ENCODE measurements at places on chromosomes 2 and 18.

DNA sequence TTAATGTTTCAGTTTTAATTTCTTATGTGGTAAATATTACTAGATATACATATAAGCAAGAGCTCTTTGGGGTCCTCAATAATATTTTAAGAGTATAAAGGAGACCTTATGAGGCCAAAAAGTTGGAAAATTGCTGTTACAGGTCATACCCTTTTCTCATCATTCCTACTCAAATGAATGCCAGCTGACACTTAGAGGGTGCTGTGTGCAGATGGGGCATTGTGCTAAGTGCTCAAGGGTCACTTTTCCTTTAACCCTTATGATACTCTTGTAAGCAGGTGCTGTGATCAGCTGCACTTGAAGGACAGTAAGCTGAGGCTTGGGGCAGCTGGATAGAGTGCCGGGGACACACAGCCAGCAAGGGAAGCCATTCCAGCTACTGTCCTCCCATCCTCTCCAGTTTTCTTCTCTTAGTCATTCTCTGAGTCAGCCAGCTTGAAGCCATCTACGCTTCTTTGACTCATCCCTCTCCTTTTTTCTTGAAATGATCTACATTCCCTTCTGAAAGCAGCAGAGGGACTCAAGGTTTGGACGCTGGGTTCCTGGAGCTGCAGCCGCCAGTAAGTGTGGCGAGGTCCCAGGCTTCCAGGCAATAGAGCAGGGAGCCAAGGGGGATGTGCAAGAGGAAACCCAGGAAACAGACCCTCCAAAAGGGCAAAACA is 42.0 kb upstream of the CREB1 start:
- no peak for DNase-seq

DNA sequence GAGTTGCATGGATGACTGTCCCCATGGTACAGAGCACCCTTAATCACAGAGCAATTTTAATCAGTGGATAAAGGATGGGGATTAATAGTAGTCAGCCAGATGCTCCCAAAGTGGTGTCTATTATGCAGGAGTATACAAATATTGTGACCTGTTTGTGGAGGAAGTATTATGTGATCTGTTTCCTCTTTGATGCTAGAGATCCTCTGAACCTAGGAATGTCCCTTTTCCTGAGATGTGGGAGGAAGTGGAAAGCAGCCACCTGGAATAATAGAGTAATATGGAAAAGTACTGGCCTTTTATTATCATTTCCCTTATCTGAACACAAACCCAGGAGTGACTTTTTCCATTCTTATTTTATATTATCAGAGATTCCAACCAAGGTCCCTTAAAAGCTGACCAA is 94.2 kb upstream of the EFEMP1 start:
- DNase-seq = no peak

DNA sequence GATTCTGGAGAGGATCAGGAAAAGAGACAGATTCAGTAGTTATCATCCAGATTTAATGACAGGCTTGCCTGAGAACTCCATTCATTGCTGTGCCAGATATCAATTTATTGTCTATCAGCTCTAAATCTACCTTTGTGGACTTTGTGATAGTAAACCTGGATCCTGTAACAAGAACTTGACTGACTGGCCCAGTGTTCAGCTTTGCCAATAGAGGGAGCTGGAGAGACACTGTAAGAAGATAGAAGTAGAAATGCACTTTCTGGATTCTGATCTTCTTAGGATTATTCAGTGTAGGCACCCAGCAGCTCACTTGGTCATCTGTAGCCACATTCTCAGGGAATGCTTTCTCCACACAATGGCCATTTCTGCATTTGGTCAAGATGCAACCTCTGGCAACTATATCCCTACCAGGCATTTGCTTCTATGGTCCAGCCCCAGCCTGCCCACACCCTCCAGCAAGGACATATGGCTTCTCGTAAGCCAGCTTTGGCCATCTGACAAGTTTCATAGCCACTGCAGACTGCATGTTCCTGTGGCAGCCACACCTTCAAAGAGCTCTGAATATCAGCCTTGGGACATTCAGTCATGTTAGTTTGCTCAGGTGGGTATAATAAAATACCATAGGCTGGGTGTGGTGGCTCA is 6.1 kb upstream of the SERPINB8 start:
- no peak for DNase-seq

DNA sequence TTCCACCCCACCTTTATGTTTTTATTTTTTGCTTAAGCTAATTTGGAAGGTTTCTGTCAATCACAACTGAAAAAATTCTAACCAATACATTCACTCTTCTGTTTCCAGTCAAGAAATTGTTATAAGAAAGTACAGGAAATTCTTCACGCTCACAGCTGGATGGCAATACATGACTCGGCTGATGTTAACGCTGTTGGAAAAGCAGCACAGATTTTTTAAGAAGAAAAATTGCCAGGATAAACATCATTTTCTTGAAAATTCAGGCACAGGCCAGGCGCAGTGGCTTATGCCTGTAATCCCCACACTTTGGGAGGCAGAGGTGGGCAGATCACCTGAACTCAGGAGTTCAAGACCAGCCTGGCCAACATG is 46.1 kb downstream of the STPG4 start:
- no peak for DNase-seq

- DNase-seq = no peak
These were observed 19.3 kb downstream of the GPR55 start for GRCh38 chr2:230905448-230906421.

DNA sequence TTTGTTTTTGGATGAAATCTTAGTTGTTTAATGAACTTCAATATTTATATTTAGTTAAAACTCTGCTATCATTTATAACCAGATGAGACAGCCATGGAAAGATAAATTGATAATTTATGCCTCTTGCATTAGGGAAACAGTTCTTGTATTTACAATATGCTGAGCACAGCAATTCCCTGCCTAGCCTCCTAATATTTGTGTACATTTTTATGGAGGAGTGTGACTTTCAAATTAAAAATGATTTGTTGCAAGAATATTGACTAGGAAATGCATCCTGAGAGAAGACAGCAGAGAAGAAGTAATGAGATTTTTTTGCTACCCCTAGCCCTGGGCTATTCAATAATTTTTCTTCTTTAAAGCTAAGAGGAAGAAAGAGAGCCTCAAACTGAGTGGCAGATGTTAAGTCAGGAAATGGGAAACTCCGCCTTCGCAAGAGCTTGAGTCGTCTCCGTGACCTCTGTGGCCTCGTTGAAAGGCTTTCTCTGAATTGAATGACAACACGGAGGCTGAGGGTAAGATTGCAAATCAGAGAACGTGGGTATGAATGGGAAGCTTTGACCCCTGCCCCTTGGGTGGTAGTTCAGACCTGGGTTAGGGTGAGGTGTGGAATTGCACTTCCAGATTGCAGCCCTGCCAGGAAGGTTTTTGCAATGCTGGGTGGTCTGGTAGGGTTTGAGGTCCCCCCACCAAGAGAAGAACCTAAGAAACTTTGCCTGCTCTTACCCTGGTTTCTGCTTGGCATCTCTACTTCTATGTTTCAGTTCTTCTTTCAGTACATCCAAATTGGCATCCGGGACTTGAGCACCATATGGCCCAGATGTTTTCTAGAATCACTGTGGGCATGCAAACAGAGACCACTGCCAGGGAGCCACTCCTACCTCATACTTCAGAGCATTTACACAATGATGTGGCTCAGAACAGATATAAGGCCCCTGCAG is 210.3 kb upstream of the RBMS1 start:
- no peak for DNase-seq

GRCh38 chr2:157747695-157748370 is 119.2 kb upstream of the ACVR1C start:
- no peak for DNase-seq

DNA sequence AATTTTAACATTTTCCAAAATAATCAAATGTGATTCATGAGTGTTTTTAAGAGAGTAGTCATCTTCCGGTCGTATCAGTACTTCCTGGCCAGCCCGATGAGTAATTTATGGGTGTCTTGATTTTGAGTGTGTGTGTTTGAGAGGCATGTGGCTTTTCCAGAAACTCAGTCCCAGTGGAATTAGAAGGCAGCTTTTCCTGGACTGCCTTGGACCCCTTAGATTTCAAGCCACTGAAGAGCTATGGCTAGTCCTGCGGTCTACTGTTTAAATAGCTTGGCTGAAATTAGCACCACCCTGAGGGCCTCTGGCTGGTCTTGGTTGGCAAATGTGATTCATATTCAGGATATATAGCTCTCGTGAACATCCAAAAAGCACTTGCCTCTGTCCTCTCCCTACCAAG is 59.4 kb downstream of the HK2 start:
- DNase-seq = no peak

DNA sequence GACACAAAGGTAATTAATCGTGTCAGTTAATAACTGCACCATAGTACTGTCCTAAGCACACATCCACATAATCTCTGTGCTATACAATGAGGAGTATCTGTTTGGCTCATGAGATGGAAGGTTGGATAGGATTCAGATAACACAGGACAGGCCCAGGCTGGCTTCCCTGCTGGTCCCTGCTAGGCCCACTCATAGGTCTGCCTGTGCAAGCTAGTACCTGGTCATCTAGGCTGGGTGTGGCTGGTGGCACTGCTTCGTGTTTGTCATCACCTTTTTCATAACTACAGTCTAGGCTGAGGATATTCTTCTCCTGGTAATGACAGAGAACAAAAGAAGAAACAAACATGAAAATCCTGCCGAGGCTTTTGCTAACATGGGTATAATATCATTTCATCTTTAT is 392.8 kb downstream of the TRIB2 start:
- no peak for DNase-seq

DNA sequence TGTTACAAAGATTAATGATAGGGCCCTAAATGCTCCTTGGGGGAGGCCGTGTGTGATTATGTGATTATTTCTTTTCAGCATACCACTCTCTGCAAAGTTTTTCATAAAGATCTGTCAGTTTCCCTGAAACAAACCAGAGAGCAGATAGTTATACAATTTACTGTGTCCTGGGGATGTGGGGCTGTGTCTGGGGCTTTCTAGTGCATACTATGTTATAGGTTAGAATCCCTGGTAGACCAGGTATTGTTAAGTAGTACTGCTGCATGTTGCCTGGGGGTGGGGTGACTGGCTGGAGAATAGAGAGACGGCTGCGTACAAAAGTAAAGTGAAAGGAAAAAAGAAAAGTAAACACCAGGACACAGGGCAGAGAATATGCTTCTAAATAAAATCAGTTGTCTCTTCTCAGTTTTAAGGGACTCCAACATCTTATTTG is 3.3 kb upstream of the CCBE1 start:
- no peak for DNase-seq

DNA sequence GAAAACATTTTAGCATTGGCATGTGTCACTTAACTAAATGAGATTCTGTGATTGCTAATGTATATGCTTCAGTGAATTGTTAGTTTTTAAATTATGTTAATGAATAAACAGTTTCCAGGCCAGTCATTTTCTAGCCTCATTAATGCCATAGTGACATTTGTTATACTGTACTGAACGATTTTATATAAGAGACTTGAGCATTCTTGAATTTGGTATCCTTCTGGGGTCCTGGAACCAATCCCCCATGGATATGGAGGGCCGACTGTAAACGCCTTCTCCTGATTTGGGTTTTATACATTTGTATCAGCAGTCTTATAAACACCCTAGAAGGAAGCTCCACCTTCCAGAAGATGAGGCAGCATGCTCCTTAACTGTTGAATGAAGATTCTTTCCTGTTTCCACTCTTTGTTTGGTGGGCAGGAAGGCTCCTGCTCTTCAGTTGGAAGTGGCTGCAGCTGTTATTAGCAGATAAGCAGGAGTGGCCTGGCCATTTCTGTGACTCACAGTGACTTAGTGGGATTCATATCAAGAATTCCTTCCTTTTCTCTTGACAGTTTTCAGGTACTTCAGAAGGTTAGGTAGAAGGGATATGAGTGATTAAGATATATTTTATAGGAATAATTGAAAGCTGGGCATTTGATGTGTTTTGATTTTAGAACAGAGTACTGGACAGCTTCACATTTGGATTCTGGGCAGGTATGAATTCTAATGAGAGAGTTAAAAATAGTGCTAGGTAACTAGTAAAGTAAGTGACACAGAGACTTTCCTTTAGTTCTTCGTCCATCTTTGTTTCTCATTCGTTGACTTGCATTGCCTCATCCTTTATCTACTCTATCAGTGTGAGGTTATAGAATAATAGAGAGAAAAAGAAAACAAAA is 124.9 kb downstream of the PLCL1 start:
- DNase-seq = no peak

DNA sequence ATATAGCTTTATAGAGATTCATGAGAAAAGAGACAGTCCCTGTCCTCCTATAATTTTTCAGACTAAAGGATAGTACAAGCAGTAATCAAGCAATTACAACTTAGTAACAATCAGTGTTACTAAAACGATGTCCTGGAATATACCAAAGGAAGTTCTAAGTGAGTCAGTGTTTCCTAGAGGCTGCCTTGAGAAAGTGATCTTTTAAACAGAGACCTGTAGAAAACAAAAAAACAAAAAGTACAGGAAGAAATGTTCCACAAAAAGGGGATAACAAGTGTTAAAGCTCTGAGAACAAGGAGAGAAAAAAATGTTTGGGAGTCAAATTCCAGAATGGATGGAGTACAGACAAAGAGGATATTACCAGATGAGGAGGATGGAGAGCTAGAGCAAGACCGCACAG is 556.4 kb downstream of the ERBB4 start:
- DNase-seq = no peak

GRCh38 chr2:45588158-45588829 is 22.8 kb downstream of the SRBD1 start:
- DNase-seq = no peak
